ENCODE measurements at places on chromosomes 2 and 18.

DNA sequence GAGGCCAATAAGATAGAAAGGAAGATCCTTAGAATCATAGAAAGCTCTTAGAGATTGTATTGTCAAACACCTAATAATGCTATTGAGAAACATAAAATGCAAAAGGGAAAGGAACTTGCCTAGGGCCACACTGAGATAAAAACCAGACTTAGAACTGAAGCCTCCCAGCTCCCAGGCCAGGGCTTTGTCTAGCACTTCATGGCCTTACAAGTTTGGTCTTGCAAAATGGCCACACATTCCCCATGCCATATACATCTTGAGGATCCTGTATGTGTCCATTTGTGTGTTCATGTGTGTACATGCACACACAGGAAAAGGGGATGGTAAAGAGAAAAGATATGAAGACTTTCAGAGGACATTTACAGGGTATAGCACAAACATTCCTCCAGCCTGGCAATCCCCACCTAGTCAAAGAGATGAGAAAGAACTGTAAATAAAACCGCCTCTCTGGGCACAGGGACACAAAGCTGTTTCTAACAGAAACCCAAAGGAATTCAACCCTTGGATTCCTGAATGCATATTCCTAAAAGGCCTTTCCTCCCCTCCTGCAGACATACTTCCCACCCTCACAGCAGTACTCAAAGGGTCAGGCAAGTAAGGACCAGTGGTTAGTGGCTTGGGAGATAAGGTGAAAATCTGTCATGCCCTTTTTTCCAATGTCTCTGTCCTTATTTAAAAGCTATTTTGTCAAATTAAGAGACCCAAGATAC is 99.7 kb upstream of the KLHL29 start:
- DNase-seq = no peak

GRCh38 chr2:170524828-170525565 is 190.1 kb upstream of the SP5 start:
- DNase-seq = no peak

DNA sequence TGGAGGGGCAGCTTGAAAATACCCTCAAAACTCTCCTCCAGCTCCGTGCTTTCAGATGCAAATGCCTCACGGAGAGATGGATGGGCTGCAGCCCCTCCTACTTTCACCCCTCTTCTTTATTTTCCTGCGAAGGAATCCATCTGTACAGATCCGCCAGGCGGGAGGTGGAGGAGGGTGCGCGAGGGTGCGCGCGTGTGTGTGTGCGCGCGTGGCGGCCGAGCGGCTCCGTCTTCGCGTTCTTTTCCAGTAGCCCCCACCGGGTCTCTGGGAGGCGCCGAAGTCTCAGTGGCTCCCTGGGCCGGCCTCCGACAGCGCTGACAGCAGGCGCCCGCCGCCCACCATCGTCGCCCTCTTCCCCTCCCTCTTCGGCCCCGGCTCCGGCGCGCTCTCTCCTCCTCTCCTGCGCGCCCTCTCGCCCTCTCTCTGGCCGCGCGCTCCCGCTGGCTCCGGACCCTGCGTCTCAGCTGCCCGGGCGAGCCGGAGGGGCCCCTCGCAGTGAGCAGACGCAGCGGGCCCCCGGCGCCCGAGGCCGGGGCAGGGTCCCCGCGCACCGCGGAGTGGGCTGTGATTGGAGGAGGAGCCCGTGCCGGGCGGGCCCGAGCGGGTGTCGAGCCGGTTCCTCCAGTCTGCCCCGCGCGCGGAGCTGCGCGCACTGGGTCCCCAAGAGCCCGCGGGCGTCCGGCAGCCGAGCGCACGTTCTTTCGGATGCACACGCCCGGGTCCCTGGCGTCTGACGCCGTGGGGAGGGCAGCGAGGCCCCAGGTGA is at the start of gene CDH7:
Gene CDH7 (plus strand): TSS at position 624 of the 766 bp plus-strand sequence. CDS start 11,831 bp downstream, outside the sequence.
- no peak for DNase-seq

DNA sequence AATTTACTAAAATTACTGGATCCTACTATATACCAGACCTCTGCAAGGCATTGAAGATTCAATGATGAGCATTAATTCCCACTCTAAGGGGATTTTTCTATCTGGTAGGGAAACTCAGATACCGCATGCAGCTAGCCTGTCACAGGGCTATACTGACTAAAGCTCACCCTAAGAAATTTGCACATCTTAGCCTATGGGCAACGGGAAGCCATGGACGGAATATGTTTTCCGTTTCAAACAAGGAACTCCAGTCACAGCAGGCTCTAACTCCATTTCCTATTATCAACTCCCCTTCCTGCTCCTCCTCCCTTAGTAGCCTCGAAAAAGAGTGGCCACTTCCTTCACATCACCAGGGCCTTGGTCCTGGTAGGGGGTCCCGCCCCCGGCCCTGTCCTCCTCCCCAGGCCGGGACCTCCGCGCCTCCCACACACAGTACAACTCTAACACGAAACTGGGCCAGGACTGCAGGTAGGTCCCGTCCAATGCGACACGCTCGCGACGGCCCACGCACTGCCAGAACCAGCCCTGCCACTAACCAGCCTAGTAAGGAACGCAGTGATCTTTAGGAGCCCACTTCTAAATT is 659 bp upstream of the COX5B start:
- DNase-seq = no peak

DNA sequence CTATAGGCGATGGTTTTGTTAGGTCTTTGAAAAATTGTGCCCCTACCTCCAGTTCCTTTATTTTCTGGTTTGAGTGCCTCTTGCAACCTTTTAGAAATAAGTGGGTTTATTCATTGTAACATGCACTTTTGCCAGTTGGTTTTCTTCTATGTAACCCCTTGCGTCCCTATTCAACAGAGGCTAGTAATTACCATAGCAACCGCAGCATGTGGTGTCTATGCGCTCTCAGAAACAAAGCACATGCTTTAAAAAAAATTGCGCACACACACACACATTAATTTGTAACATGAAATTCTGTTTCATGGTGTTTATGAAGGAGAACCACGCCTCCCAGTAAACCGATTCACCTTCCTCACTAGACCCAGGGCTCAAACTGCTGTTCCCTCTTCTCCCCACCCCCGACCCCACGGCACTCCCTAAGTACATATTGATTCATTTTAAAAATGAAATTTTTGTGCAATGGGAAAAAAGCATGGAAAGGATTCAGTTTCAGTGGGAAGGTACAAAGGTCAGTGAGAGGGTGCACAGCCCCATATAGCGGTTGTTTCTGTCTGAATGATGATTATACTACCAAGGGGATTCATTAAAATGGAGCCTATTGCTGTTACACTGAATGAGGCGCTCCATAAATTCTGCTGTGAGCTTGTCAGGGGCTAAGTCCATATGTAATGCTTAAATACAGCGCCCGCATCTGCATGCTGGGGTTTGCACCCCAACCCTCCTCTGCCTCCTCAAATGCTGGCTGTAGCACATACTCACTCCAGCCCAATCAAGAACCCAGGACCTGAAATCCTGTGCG is 206.9 kb downstream of the ICOS start:
- no peak for DNase-seq

- DNase-seq = no peak
Measured at GRCh38 chr2:226792155-226792881, 7.3 kb downstream of the IRS1 start.
